Renal cortical epithelial cell (primary cell): ENCODE measurements at places on chromosomes 6 and 20. TPM values are rescaled to one million over a fixed set of nuclear protein-coding genes. Genes with fewer than 3 reads are reported as not detected.

The MTFR2 gene
- total RNA-seq, result 1.2 and 2.6 TPM in 2 replicates

The DLGAP4 gene
- 15.3 and 47.4 TPM in 2 replicates for total RNA-seq

The ATAT1 gene
- 7.6 and 7.8 TPM in 2 replicates for total RNA-seq

The TSHZ2 gene
- total RNA-seq, result 0.17 and 0.30 TPM in 2 replicates

The C4A gene
- 1.6 and 42.4 TPM in 2 replicates for total RNA-seq

The NRSN1 gene
- total RNA-seq, result 0.15 TPM in 1 of 2 replicates, not detected in the other

The ADGRB3 gene
- under 0.01 and 0.05 TPM in 2 replicates for total RNA-seq

The CYP24A1 gene
- 6.6 and 15.5 TPM in 2 replicates for total RNA-seq

The NRSN2 gene
- 23.8 and 77.9 TPM in 2 replicates for total RNA-seq

The OTOR gene
- not detected in 2 replicates for total RNA-seq

The IGF2R gene
- total RNA-seq, result 147 and 267 TPM in 2 replicates

The ZC3H12D gene
- 0.15 TPM in 1 of 2 replicates, not detected in the other for total RNA-seq

The RAET1G gene
- total RNA-seq, result 0.15 TPM in 1 of 2 replicates, not detected in the other

The SLC25A27 gene
- total RNA-seq, result 2.3 and 15.3 TPM in 2 replicates

The MEI4 gene
- total RNA-seq, result 0.17 and 1.2 TPM in 2 replicates

The BACH2 gene
- total RNA-seq, result 0.52 and 0.89 TPM in 2 replicates

The WFDC10B gene
- not detected in 2 replicates for total RNA-seq

The PRDM1 gene
- total RNA-seq, result 0.87 and 1.4 TPM in 2 replicates

The SLC18B1 gene
- total RNA-seq, result 23.1 and 25.4 TPM in 2 replicates

The B3GALT4 gene
- total RNA-seq, result 2.7 and 5.9 TPM in 2 replicates

The LTB gene
- total RNA-seq, result 7.0 and 35.1 TPM in 2 replicates

The OCSTAMP gene
- not detected in 2 replicates for total RNA-seq

The SYCP2 gene
- 2.4 and 6.1 TPM in 2 replicates for total RNA-seq

The PMEPA1 gene
- total RNA-seq, result 99.2 and 159 TPM in 2 replicates

The EYA4 gene
- 0.17 and 1.1 TPM in 2 replicates for total RNA-seq

The EYS gene
- total RNA-seq, result 0.10 and 0.87 TPM in 2 replicates

The LY6G6C gene
- not detected in 2 replicates for total RNA-seq

The AARS2 gene
- total RNA-seq, result 8.2 and 15.5 TPM in 2 replicates

The SFTA2 gene
- total RNA-seq, result 1.9 TPM in 1 of 2 replicates, not detected in the other

The DLL1 gene
- total RNA-seq, result 0.15 and 2.1 TPM in 2 replicates

The GPSM3 gene
- total RNA-seq, result 0.40 and 1.9 TPM in 2 replicates

The MOXD1 gene
- total RNA-seq, result 53.5 and 145 TPM in 2 replicates

The PLAGL2 gene
- 2.6 and 4.3 TPM in 2 replicates for total RNA-seq

The ARFGEF3 gene
- total RNA-seq, result 8.7 and 13.8 TPM in 2 replicates

The MUCL3 gene
- total RNA-seq, result 0.17 TPM in 1 of 2 replicates, not detected in the other

The LIN28B gene
- not detected in 2 replicates for total RNA-seq

The DNAAF9 gene
- total RNA-seq, result 6.8 and 22.0 TPM in 2 replicates

The CST8 gene
- total RNA-seq, result not detected in 2 replicates

The RAB32 gene
- 82.4 and 277 TPM in 2 replicates for total RNA-seq

The TMEM217 gene
- 5.7 and 13.0 TPM in 2 replicates for total RNA-seq

The GTSF1L gene
- total RNA-seq, result not detected in 2 replicates

The TRDN gene
- not detected in 2 replicates for total RNA-seq

The PBX2 gene
- 32.0 and 55.9 TPM in 2 replicates for total RNA-seq

The HMGN4 gene
- total RNA-seq, result 117 and 119 TPM in 2 replicates

The GPX5 gene
- total RNA-seq, result not detected in 2 replicates

The NSFL1C gene
- total RNA-seq, result 30.6 and 50.1 TPM in 2 replicates

The SLC22A1 gene
- total RNA-seq, result 0.50 TPM in 1 of 2 replicates, not detected in the other
